Stimulated activated CD8-positive, alpha-beta memory T cell treated with anti-CD3 and anti-CD28 coated beads, Interleukin-4, amount 100 ng/mL, for 4 hours (primary cell): ENCODE measurements at places on chromosomes 4 and X.

- DNase-seq: no peak
These were observed 140.5 kb upstream of the ZIC3 start for GRCh38 chrX:137425273-137425902.

GRCh38 chr4:122895336-122895995, 26.9 kb downstream of the NUDT6 start:
- no peak for DNase-seq

DNA sequence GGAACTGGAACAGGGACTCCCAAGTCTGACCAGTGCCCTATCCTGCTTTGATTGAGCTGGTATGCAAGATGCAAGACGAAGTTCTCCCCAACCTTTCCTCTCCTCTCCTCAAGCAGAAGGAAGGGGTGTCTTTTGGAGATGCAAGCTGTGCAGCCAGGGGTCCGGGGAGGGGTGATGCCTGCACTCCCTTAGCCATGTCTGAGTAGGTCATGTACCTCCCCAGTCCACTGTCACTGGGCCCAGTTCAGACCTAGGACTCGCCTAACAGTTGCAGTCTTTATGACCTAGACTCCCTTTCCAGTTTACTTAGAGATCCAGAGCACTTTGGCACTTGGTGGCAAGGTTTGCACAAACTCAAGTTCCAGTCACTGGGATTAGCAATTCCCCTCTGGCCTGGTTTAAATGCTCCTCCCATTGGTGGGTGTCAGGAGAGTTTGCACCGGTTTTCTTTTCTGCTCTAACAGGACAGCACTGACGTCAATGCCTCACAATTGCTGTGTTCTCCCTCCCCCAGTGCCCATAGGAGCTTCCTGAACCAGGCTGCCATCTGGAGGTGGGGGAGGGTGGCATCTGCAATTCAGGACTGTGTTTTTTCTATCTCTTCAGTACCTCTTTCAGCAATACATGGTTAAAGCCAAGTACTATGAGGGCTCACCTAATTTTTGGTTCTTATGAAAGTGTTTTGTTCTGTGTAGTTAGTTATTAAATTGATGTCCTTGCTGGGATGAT, 782.2 kb downstream of the ARAP2 start:
- no peak for DNase-seq

- DNase-seq: no peak
These were observed 30.1 kb upstream of the IQCM start for GRCh38 chr4:149845743-149846142.

GRCh38 chr4:189823591-189823990, 117.1 kb upstream of the FRG1 start:
- no peak for DNase-seq

GRCh38 chr4:94359221-94359620, 16.6 kb upstream of the HPGDS start:
- DNase-seq: no peak

DNA sequence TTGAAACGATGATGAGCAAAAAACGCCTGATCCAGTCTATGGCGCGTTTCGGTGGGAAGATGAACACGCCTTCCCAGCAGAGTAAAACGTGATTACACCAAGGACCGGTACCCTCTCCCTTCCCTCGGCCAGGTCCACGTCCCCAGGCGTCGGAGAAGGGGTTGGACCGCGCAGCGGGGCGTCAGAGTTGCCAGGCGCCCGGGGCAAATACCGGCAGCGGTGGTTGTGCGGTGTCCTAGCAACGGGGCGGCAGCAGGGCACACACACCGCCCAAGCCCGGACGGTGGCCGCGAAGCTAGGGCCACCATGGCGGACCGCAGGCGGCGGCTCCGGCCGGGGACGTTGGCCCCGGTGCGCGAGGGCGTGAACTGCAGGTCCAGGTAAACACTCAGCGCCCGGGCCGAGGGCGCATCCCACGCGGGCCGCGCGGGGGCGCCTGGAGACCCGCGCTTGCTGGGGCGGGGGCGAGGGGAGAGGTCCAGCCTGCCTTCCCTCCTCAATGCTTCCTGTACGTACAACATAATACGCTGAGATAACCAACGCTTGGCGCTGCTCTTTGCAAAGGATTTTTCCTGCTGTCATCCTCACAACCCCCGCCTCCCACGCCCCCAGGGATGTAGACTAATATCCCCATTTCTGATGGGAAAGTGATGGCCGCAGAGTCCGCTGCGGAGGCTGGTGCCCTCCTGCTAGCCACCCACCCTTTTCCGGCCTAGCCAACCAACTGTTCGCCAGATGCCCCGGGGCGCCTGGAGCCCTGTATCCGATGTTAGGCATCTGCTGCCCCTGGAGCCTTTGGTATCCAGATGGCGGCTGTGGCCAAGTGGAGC, at the start of gene FAM47E:
Gene FAM47E (plus strand): TSS at position 281 of the 830 bp plus-strand sequence. CDS start 26 bp downstream, at position 307.
- no peak for DNase-seq

- DNase-seq: no peak
These were observed 136.8 kb downstream of the TMA16 start for GRCh38 chr4:163631288-163631687.

GRCh38 chrX:65706041-65706828, 38.8 kb downstream of the MSN start:
- DNase-seq: no peak

GRCh38 chrX:19659929-19660328, 144.6 kb upstream of the MAP3K15 start:
- DNase-seq: no peak

DNA sequence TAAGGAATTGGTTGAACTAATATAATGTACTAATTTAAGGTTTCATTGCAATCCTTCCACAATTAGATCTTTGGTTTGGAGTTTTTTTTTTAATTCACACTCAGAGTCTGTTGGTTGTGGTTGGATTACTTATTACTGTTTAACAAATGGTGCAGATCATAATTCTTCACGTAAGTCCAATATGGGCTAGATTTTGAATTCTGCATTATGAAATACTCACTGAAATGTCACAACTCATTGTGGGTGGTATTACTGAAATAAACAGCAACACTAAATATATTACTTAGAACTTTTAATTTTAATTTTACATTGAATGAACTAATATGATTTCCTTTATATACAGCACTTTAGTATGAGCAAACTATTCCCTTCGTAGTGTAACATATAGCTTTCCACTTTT, 94.2 kb upstream of the MYOZ2 start:
- DNase-seq: no peak

DNA sequence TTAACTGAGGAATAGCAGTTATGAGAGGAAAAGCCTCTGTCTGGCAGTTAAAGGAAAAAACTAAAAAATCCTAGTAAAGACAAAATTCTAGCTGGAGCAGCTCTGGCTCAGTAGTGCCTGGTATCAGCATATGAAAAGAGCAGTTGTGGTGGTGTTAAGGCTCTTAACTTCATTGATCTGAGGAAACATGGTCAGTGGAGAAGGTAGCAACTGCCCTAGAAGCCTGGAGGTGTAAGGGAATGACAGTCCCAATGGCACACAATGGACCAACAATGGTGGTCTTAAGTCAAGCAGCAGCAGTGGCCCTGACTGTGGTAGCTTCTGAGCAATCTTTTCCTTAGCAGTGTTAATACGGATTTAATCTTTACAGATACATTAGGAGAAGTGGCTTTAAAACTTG, 189.6 kb upstream of the POF1B start:
- no peak for DNase-seq

- DNase-seq: no peak
These were observed 486.1 kb upstream of the TENM3 start for GRCh38 chr4:181757098-181757497.

- DNase-seq: no peak
These were observed at the start of gene HELT for GRCh38 chr4:185017964-185018772. TSS of gene HELT (plus strand) at chr4:185018490. CDS start at chr4:185018929, 439 bp downstream.

DNA sequence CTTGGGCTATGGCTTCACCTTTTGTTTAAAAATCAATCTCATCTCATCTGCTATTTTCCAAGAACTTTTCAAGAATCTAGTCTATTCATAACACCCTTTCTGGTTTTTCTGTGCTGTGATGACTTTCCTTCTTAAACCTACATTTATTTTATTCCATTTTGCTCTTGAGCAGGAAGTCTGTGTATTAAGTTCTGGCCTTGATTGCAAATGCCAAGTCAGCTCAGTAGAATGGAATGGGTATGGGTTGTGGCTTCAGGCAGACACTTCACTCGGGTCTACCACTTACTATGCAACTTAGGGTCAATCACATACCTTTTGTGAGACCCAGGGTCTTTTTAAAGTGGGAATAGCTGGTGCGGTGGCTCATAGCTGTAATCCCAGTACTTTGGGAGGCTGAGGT, 522.3 kb downstream of the TRIML1 start:
- no peak for DNase-seq

DNA sequence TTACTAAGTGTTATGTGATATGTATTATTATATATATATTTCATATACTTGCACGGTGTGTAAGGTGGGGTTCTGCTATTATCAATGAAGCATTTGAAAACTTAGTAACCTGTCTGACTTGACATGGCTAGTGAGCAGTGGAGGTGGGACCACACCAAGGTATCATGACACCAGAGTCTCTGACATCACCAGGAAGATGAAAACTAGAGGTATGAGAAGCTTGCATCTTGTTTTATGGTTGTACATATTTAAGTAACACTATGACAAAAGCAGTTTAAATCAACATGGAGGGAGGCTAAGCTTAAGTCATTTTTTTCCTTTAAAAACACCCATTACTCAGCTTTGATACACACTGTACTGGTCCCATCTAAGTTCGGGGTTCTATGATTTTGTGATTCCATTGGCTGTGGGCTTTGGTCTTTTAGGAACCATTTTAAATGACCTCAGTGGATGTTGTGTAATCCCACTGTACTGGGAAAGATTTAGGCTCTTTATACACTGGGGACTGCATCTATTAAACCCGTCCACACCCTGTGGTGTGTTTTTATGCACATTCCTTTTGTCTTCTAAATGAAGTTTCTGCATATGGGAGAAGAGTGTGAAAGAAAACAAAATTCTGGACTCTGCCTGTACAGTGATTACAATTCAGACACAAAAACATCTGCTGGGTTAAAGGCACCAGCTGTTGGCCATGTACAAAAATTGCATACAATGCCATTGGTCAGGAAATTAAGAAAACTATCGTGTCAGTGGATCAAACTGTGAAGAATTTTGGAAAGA, 570.6 kb downstream of the SPRY1 start:
- no peak for DNase-seq

- no peak for DNase-seq
These were observed 41.5 kb downstream of the RGS12 start for GRCh38 chr4:3334316-3334715.

GRCh38 chrX:47200385-47201150, 6.9 kb downstream of the UBA1 start:
- no peak for DNase-seq

DNA sequence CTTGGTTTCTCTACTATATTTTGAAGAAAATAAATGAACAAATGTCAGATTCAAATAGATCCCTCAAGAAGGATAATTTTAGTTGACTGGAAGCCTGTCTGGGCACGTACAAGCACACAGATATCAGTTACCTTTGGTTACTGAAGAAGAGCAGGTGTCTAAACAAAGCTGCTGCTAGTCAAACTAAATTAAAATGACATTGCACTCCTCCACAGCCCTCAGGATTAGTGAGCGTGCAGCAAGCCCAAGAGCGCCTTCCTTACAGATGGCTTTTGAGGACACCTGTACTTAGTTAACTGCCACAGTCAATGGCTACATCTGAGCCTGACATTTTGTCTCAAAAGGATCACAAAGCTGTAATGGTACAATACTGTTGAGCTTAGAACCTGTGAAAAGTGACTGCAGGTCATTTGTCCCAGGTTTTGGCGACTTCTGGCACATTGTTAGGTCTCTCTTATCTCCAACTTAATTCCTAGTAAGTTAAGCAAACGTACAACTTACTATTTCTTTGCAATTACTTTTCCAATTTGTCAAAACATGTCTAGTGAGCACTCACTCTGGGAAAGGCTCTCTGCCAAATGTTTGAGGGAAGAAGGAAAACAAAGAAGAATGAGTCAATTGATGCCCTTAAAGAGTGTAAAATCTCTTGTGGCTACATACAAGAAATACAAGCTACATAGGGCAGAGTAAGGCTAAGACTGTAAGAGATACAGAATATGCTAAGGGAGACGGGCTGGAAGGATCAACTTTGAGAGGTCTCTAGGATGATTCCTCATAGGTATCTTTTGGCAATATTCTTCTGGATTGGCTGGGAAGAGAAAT, 25.6 kb upstream of the DAPP1 start:
- no peak for DNase-seq

DNA sequence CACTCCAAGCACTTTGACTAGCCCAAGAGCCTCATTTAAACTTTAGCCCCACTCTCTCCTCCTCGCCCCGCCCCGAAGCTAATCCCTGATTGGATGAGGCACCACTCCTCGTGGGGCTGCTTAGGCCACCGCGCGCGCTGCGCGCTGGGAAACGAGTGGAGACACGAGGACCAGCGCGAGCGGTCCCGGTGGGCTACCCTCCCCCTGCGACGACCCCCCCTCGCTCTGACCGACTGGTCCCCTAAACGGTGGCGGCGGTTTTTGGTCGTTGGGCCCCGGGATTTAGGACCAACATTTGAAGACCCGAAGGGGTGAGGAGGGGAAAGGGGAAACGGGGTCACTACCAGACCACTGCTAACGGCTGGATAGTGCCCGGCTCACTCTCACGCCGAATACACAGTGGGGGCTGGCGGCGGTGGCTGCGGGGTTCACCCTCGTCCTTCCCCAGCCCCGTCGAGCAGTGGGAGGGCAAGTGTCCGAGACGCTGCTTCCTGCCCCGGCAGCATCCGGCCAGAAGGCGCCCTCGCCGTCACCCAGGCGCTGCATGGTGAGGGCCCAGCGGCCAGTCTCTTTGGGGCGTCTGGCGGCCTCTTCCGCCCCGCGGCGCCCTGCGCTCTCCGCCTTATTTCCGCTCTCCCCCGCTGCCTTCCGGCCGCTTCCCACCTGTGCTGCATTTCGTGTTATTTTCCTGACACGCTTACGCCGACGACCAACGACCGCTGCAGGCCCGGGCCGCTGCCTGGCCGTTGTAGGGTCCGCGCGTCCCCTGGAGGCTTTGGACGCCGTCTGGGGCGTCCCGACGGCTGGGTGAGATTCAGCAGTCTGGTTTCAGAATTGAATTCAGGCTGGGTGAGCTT, at the start of gene RBM46:
Gene RBM46 (plus strand): TSS at position 147 of the 857 bp plus-strand sequence. CDS start 15,481 bp downstream, outside the sequence.
- DNase-seq: no peak

DNA sequence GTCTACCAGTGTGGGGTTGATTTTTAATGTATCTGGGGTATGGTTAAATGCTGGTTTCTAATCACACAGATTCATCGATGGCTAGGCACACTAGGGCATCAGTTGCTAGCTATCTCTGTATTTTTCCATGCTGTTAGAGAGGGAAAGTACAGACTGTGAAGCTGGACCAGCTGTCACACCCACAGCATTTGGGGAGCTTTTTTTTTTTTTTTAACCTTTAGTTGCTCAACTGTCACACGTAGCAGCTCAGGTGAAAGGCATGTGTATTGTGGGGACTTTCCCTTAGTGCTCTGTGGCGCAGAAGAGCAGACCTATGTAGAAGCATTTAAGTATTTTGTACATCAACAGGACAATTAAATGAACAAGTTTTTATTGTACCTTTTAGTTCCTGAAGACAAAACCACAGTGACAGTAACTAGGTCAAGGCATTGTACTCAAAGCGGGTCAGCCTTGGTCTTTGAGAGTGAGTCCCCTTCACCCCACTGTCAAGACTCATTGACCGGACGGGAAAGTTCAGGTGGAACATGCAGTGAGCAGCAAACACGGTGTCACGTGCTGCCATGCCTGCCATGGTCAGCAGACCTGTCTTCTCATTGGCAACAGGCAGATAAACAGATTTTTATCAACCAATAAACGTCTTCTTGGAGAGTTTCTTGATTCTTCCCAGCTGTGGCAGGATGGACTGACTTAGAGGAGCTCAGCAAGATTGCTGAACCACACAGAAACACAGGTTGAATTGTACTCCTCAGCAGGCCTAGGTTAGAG, 65.3 kb downstream of the CASP3 start:
- DNase-seq: no peak

GRCh38 chr4:64360664-64361398, 48.4 kb downstream of the TECRL start:
- DNase-seq: no peak

GRCh38 chr4:67052814-67053675, 492.3 kb downstream of the CENPC start:
- no peak for DNase-seq
